Activated CD4-positive, alpha-beta T cell treated with anti-CD3 and anti-CD28 coated beads for 36 hours (primary cell): ENCODE measurements at places on chromosomes 4 and X. TPM values are rescaled to one million over a fixed set of nuclear protein-coding genes. Genes with fewer than 3 reads are reported as not detected.

DNA sequence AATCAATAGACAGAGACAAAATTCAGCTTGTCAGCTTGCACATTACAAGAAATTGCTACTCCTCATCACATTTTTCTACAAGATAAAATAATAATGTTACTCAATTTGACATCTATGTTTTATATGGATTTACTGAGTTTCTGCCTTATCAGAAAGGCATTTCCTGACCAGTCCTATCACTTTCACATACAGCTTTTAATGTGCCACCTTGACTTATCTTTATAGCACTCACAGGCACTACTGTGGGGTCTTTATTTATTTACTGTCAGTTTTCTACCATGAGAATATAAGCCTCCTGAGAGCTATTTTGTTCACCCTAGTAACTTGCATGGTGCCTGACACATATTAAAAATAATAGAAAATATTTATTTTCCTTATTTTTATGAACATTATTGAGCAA, 6.0 kb downstream of the NDST4 start:
- H3K4me3 ChIP-seq: no peak overlapping the region
- no peak overlapping the region for H3K27ac ChIP-seq
- H3K4me1 ChIP-seq: no peaks in the 10 kb centered on the region
- no peaks in the 10 kb centered on the region for H3K36me3 ChIP-seq
- no peak for DNase-seq
- no peaks in the 10 kb centered on the region for H3K27me3 ChIP-seq

GRCh38 chrX:14872355-14872754, 514 bp downstream of the FANCB start:
- peak; percentile 31 for DNase-seq
- H3K27ac ChIP-seq: peak overlapping the region; percentile 75
- H3K4me3 ChIP-seq: peak overlapping the region; percentile 78
- peaks cover 16% of the 10 kb centered on the region for H3K4me1 ChIP-seq
- peaks cover 17% of the 10 kb centered on the region for H3K36me3 ChIP-seq

DNA sequence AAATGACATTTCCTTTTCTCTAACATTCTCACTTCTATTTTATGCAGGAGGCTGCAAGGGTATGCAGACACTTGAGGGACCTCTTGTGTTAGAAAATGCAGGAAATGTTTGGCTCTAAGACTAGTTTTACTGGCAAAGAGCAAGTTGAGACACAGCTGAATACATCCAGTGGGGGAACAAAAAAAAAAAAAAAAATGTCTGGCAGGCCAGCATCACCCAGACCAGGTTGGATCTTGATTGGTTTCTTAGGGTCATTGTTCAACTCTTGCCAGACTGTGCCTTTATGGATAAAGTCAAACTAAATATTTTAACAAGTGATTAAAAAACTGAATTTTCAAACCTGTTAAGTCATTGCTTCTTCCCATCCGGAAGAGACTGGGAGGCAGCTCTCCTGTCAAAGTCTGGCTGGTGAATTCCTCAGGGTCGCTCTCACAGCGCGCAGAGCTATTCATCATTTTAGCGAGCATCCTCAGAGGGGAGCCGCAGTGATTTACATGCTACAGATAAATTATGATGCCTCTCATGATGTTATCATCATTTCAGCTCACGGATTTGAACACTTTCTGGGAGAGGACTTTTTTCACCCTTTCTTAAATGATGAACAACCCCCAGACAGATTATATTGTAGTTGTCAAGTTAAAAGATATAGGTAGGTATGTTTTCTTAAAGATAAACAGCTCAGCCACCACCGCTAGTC, 23.6 kb upstream of the PACRGL start:
- no peak for DNase-seq
- H3K27me3 ChIP-seq: peaks cover 18% of the 10 kb centered on the region
- H3K27ac ChIP-seq: no peak overlapping the region
- H3K4me1 ChIP-seq: no peaks in the 10 kb centered on the region
- no peaks in the 10 kb centered on the region for H3K36me3 ChIP-seq
- H3K4me3 ChIP-seq: no peak overlapping the region

DNA sequence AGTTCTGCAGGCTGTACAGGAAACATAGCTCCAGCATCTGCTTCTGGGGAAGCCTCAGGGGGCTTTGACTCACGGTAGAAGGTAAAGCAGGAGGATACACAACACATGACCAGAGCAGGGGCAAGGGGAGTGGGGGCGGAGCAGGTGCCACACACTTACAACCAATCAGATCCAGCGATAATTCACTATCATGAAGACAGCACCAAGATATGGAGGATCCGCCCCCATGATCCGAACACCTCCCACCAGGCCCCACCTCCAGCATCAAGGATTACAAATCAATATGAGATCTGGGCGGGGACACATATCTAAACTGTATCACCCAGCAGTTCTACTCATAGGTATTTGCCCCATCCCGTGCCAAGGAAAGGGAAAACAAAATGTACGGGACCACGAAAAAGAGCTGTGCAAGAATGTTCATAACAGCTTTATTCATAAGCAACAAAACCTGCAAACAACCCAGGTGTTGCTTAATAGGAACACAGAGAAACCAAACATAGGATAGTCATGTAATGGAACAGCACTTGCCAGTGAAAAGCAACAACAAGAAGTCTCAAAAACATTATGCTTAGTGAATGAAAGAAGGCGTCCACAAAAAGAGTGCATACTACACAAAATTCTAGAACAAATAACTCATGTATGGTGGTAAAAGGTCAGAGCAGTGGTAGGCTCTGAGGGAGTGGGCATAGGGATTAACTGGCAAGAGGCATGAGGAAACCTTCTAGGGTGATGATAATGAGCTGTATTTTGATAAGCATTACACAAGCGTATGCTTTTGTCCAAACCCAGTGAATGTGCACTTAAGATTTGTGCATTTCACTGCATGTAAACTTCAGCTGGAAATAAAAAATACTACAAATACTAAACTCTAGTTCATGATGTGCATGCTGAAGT, 130.9 kb upstream of the FAM9B start:
- H3K27me3 ChIP-seq: no peaks in the 10 kb centered on the region
- H3K27ac ChIP-seq: peak overlapping the region; percentile 47
- peaks cover 40% of the 10 kb centered on the region for H3K4me1 ChIP-seq

GRCh38 chr4:56655627-56656345, 25.3 kb downstream of the HOPX start:
- H3K36me3 ChIP-seq: peaks cover 10% of the 10 kb centered on the region
- H3K4me1 ChIP-seq: peaks cover 56% of the 10 kb centered on the region
- H3K27ac ChIP-seq: peak overlapping the region; percentile 66
- peak overlapping the region; percentile 86 for H3K4me3 ChIP-seq
- DNase-seq: peak; percentile 54

DNA sequence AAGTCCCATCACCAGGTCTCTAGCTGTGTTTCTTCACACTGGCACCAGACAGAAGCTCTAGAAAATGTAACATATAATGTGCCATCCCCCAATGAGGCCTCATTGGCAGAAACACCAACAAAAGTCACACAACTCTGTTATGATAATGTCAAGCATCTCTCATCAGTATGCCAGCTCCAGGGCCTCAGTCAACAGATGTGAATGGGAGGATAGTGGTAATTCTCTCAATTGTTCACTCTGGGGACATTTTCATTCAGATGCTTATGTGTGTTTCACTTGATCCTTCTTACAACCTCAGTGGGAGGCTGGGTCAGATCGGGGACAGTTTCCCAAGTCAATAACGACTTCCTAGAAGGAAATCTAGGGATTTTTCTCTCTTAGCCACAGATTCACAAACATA, 57.5 kb upstream of the SCOC start:
- H3K4me3 ChIP-seq: no peak overlapping the region
- H3K27me3 ChIP-seq: no peaks in the 10 kb centered on the region
- no peaks in the 10 kb centered on the region for H3K4me1 ChIP-seq

GRCh38 chr4:132934911-132935310, 214.2 kb upstream of the PCDH10 start:
- no peak overlapping the region for H3K4me3 ChIP-seq
- H3K36me3 ChIP-seq: no peaks in the 10 kb centered on the region
- H3K4me1 ChIP-seq: no peaks in the 10 kb centered on the region
- no peak for DNase-seq
- no peaks in the 10 kb centered on the region for H3K27me3 ChIP-seq

Gene TMEM150C
- not detected for total RNA-seq

DNA sequence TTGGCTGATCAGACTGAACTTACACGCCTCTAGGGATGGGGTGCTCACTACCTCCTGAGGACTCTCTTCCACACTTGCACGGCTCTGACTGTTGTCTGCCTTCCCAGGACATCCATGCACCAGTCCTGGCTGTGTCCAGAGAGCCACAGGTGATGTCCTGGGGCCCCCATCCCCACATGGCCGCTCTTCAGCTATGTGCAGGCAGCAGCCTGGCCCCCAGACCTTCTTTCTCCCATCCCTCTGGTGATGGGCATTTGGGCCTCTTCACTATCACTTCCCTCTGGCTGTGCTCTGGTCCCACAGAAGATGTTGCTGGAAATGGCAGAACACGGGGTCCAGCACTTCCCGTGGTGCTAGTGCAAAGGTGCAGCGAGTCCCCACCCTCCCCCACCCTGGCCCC, 40.9 kb upstream of the HMX1 start:
- no peaks in the 10 kb centered on the region for H3K36me3 ChIP-seq
- H3K4me3 ChIP-seq: no peak overlapping the region

DNA sequence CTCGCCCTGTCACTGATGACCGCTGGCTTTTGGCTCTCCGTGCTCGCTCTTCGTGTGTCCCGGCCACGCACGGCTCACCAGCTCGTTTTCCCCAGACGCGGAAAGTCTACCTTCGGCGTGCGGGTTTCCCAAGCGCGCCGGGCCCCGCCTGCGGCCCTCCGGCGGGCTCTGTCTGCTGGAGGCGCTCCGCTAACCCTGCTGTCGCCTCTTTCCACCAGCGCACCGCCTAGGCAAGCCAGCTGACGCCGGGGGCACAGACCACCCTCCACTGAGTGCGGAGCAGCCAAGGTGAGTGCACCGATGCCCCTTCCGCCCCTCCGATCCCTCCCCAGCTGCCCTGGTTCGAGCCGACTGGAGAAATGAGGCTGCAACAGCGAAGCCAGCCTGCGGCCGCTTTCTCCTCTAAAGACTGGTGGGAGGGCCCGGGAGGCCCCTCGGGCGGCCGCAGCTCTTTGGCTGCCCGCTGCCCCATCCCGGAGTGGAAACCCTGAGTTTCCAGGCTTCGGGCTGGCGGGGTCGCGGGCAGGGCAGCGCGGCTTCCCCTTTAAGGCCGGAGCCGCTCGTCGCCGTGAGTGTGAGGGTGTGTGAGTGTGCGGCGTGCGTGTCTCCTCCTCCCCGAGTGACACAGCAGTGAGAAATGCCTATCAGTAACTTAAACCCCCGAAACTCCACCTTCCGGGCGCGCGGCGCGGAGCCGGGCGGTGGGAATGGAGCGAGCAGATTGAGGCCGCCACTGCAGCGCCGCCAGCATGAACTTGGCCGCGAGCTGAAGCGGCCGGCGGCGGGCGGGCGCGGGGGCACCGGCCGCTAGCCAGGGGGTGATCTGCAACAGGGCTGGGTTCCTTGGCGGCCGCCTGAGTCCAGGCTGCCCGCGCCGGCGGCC, at the start of gene MAMLD1:
TSS of gene MAMLD1 (plus strand) at position 719 of the 883 bp plus-strand sequence. CDS start 82,200 bp downstream, outside the sequence.
- peak; percentile 70 for DNase-seq
- no peak within 1 kb of the TSS for H3K27ac ChIP-seq
- no peaks in the 10 kb centered on the region for H3K36me3 ChIP-seq
- peaks cover 15% of the 10 kb centered on the region for H3K27me3 ChIP-seq
